ENCODE measurements at places on chromosomes 3 and 15. TPM values are rescaled to one million over a fixed set of nuclear protein-coding genes. Genes with fewer than 3 reads are reported as not detected.
A peak's percentile ranks its signal among the peaks of the same experiment; 100 is the strongest.

DNA sequence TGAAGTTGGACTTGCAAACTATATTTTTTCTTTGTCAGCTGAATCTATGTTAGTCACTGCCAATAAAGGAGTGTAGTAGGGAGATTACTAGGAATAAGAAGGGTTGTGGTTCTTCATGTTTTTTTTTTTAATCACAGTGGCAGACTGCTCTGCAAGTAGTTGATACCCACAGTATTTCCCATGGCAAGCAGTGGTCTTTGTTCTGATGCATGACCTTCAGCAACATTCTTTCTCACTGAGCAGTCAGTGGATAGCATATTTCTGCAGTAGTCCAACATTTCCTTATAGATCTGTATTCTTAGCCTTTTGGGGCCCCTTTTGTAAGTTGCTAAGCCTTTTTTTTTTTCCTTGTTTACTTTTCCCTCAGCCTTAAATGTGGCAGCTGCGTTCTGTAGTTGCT, 151.1 kb downstream of the DOCK3 start:
- no peak for DNase-seq

GRCh38 chr3:53740956-53741355, 105.3 kb downstream of the CHDH start:
- no peak for DNase-seq

GRCh38 chr3:140387244-140387643, 290.6 kb upstream of the TRIM42 start:
- no peak for DNase-seq

Gene OCA2
- not detected for total RNA-seq

GRCh38 chr15:71899674-71900073, 89.3 kb downstream of the NR2E3 start:
- peak; percentile 37 for DNase-seq

All from SJCRH30 (cell line).